ENCODE measurements at places on chromosomes 4 and X.

DNA sequence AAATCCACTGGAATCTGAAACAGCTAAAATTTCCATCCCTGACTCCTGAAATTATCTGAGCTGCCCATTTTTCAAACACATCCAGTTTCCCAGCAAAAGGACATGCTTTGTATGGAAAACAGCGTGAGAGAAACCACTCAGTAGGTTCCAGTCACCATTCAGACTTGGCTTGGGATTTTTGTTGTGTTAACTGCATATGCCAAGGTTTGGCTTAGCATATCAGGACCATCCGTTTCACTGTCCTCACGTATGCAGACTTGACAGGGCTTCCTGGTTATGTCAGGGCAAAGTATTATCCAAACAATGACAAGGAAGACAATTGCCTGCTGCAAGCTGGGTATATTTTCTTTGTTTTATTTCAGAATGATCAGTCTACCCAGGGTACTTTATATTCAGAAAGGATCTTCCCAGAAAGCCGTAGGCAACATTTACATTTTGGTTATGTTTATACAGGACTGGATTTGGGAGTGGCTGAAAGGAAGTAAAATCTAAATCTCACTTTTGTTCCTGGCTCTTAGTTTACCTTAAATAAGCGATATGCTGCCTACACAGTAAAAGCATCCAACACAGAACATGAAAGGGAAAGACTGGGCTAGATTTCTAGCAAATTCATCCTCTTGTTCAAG lies 41.3 kb upstream of the CCKAR start:
- DNase-seq = no peak

DNA sequence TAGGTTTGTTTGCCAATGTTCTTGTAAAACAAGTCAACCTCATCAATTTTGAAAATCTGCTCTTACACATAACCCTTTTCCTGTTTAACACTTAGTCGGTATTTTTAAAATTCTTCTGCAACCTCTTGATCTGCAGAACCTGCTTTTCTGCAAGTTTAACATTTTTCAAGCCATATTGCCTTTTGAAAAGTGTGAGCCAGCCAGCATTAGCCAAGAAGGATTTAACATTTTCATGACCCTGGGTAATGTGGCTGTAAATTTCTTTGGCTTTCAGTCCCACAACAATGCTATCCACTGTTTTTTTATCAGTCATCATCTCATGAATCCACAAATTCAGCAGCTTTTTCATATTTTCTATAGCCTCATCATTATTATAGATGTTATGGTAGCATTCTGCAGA lies 956.5 kb downstream of the FAT4 start:
- no peak for DNase-seq

DNA sequence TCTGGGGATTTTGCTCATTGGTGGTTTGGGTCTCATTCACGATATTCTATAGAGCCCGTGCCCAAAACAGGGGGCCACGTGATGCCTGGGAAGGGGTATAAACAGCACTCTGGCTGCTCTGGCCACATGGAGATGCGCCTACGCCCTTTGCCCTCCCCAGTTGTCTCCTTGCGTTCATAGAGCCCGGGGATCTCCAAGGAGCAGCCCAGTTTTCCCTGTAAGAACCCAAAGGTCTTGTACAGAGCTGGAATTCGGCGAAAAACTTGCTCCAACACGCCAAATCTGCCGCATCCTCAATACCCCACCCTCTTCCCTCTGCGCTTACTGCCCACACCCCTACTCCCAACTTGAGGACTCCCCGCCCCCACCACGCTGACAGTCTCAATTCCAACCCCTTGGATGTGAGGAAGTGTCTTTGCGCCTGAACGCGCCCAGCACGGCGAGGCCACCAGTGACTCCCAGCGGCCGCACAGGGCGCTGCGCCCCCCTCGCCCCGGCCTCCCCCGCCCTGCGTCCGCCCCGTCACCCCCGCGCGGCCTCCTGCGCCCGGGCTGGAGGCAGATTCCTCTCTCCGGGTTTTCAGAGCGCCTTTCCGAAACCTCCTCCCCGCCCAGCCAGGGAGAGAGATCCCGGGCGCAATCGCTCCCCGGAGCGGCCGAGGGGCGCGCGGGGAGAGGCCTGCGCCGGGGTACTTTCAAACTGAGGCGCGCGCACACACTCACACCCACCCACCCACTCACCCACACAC lies at the start of gene NHS:
Gene NHS, plus strand, starts transcription at position 582 of the 748 bp plus-strand sequence. CDS start 558 bp downstream, outside the sequence.
- DNase-seq = peak; percentile 85

GRCh38 chrX:37905436-37906147 lies 58.2 kb upstream of the DYNLT3 start:
- DNase-seq = peak; percentile 25

GRCh38 chrX:100089724-100090123 lies 320.3 kb downstream of the PCDH19 start:
- no peak for DNase-seq

DNA sequence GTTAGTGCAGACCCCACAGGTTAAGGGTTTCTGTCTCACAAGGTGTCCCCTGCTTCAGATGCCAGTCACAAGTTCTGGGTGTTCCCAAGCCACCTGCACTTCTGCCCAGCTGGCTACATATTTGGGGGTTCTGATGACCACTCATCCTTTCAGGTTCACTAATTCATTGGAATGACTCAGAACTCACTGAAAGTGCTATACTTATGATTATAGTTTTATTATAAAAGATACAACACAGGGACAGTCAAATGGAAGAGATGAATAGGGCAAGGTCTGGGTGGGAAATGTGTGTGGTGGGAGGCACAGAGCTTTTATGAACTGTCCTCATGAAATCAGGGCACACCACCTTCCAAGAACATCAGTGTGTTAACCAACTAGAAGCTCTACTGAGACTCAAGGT lies 97.7 kb upstream of the CASK start:
- no peak for DNase-seq

- DNase-seq = no peak
Measured at GRCh38 chr4:56570041-56570440, 64.5 kb downstream of the ARL9 start.

GRCh38 chr4:157806184-157806583 lies 366.6 kb downstream of the GASK1B start:
- DNase-seq = no peak

DNA sequence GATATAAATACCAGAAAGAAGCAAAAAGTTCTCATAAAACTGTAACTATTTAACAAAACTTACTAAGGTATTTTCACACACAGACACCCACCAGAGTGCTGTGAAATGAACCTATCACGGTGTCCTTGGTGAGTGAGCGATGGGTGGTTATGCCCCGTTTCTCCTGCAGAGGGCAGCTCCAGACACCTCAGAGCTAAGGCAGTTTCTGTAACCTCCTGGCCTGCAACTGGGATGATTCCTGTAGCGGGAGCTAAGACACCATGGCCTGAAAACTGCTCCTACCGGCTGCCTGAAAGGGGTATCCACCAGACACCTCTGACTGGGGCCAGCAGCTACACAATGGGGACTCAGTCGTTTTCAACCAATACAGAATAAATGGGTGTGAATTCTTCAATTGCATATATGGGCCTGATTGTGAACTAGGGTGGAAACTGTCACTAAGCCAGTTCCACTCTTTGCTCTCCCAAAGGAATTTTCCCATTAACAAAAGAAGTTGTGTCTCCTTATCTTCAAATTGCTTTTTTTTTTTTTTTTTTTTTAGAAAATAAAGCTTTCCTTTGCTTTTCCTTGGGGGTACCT lies 2375.8 kb upstream of the TENM3 start:
- peak; percentile 44 for DNase-seq

DNA sequence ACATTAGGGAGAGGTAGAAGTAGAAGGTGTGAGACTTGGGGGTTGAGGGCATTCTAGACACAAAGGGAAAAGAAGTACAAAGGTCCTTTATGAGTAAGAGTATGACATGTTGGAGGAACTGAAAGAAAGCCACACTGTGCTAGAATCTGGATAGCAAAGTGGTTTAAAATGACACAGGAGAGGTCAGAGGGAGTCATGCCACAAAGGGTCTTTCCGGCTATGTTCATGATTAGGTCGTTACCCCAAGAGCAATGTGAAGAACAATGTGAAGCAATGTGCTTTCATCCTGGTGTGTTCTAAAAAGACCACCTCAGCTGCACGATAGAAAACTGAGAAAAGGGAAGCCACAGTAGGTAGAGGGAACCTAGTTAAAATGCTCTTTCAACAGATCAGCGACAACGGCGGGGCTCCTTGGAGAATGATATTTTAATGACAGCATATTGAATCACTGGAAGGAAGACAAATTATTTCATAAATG lies 29.2 kb downstream of the SMIM14 start:
- no peak for DNase-seq

DNA sequence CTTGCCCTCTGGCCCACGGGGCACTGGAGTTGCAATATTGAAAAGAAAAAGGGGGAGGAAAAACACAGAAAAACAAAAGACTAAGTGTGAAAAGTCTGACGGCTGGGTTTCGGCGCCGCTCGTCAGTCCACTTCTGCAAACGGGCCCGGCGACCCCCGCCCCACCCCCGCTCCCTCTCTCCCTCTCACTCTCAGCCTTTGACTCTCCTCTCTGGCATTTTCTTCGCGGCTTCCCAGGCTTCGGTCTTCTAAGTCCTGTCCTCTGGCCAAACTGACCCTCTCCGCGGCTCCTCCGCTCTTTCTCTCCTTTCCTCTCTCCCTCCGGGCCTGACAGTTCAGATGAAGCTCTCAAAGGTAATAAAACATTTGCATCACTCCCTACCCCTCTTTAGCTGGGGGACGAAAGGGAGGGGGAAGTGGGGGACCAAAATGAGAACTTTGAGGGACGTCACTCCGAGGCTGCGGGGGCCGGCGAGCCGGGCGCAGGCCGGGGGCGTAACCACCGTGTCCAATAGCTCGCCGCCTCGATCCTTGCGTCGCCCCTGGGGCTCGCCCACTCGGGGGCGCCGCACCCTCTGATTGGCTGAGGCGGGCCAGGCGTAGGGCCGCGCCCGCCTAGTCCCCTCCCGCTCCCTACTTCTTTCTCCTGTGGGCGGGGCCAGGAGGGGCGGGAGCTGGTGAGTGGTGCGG lies at the start of gene NKX6-1:
Gene NKX6-1, minus strand, starts transcription at position 358 of the 689 bp plus-strand sequence. CDS start 1,064 bp downstream, outside the sequence.
- peak; percentile 81 for DNase-seq

DNA sequence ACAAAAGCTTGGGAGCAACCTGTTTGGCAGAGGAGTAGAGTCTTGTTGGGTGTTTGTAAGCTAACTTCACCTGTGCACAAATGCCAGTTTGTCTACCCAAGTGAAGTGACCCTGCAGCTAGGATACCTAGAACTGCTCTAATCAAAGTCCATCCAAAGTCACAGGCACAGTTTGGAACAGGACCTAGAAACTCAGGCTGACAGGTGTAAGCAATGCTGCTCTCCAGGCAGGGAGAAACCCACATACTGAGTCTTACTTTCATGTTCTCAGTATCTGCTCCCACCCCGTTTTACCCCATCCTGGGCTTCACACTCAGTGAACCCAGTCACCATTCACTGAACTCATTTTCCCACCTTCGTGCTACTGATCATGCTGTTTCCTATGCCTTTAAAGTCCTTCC lies 40.3 kb downstream of the MAML3 start:
- DNase-seq = no peak

GRCh38 chrX:22800806-22801205 lies 199.0 kb upstream of the DDX53 start:
- DNase-seq = no peak

DNA sequence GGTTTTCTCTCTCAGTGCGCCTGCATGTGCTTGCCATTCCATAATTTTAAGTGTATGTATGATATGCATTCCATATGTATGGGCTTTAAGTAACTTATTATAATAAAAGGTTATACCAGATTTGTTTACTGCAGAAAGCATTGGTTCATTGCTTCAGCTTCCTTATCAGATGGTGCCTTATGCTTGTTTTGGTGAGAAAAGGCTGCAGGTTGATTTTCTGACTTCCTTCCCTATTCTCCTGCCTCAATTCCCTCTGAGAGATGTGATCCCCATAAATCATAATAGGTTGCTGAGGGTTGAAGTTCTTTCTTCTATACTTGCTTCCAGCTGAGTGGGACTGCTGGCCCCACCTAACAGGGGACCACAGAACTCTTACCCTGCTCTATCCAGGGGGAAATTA lies 10.3 kb upstream of the CEP135 start:
- DNase-seq = no peak

GRCh38 chr4:27022963-27023362 lies 162.3 kb downstream of the STIM2 start:
- no peak for DNase-seq

GRCh38 chr4:632926-633325 lies 7.6 kb downstream of the PDE6B start:
- DNase-seq = peak; percentile 5

Data from femur (tissue), 1 donor.